Neural progenitor cell (in vitro differentiated cells): ENCODE measurements at places on chromosomes 7 and 10. TPM values are rescaled to one million over a fixed set of nuclear protein-coding genes. Genes with fewer than 3 reads are reported as not detected.

Gene GFRA1
- 14.0 and 14.6 TPM in 2 replicates for total RNA-seq

DNA sequence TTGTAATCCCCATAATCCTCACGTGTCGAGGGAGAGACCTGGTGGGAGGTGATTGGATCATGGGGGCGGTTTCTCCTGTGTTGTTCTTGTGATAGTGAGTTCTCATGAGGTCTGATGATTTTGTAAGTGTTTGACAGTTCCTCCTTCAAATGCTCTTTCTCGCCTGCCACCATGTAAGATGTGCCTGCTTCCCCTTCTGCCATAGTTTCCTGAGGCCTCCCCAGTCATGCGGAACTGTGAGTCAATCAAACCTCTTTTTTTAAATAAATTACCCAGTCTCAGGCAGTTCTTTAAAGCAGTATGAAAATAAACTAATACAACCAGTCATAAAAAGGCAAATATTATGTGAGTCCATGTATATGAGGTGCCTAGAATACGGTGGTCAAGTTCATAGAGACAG, 87.5 kb downstream of the FRMD4A start:
- no peak for DNase-seq

GRCh38 chr10:73439055-73439454, 5.7 kb upstream of the MSS51 start:
- no peak for DNase-seq

- DNase-seq, result no peak
Measured at GRCh38 chr10:114084215-114084614, 40.5 kb downstream of the ADRB1 start.

- DNase-seq, result no peak
Measured at GRCh38 chr7:111765751-111766643, 203.7 kb upstream of the IMMP2L start.

- DNase-seq, result peak; percentile 51
Measured at GRCh38 chr10:119211625-119212441, 4.5 kb downstream of the GRK5 start.

Gene AKR1C8
- total RNA-seq, result not detected in 2 replicates

- no peak for DNase-seq
Measured at GRCh38 chr7:77687747-77688144, 8.5 kb upstream of the RSBN1L start.

Gene GPC2
- 17.0 and 61.0 TPM in 2 replicates for total RNA-seq

DNA sequence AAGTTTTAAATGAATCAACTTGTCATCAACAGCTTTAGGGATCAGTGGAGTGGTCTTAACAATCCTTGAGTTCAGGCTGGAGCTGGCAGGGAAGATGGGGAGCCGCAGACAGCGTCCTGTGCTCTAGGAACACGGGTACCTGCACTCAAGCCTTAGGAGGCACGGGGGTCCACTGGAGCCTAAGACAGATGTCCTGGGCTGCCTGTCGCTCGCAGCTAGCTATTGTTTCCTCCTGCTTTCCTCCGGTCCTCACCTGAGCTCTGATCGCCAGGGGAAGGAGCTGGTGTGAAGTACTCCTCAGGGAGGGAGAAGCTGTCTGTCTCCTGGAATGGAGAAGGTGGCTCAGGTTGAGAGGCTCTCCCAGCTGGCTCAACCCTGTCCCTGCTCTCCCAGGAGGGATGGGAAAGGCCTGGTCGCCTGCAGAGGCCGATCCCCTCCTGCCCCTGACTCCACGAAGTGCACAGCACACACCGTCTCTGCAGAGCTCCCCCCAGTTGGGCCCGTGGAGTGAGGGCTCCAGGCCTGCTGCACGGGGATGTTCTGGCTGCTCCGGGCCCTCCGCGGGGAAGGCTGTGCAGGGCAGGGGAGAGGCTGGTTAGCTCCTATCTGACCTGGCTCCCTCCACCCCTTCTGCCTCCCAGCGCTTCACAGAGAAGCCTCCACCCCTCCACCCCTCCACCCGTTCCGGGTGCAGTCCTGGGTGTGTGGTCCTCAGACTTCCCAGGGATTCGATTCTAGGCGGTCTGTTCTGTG, 14.5 kb upstream of the PYROXD2 start:
- no peak for DNase-seq

DNA sequence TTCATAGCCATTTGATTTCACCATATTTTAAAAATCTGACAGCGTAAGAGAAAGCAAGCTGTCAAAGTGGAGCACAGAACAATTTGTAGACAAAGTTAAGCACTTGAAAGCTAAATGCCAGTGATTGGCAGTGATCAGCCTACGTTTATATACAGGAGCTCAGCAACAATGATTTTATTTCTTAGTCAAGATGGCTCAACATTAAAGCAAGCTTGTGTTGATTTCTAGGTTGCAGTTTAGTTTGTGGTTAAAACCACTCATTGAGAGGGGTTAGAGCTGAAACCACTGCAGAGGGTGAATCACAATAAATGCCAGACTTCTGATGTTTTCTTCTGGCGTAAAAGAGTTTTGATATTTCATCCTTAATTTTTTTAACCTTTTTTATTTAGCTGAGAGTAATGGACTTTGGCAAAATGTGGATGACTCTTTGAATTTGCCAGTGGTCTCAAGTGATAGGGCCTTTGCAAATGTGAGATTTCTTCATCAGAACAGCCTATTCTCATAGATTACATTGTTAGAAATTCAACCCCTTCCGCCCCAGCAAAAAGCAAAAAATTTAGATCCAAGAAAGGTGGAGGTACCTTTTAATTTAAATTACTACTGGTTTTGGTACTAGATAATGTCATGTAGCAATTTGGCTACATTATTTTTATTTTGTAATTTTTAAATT, 73.8 kb downstream of the SHOC2 start:
- no peak for DNase-seq

Gene PYROXD2
- total RNA-seq, result 5.0 and 10.5 TPM in 2 replicates

Gene HYAL4
- total RNA-seq, result not detected in 2 replicates

Gene SYT15B
- not detected in 2 replicates for total RNA-seq

GRCh38 chr10:119101366-119102098, 2.4 kb upstream of the DENND10 start:
- no peak for DNase-seq

DNA sequence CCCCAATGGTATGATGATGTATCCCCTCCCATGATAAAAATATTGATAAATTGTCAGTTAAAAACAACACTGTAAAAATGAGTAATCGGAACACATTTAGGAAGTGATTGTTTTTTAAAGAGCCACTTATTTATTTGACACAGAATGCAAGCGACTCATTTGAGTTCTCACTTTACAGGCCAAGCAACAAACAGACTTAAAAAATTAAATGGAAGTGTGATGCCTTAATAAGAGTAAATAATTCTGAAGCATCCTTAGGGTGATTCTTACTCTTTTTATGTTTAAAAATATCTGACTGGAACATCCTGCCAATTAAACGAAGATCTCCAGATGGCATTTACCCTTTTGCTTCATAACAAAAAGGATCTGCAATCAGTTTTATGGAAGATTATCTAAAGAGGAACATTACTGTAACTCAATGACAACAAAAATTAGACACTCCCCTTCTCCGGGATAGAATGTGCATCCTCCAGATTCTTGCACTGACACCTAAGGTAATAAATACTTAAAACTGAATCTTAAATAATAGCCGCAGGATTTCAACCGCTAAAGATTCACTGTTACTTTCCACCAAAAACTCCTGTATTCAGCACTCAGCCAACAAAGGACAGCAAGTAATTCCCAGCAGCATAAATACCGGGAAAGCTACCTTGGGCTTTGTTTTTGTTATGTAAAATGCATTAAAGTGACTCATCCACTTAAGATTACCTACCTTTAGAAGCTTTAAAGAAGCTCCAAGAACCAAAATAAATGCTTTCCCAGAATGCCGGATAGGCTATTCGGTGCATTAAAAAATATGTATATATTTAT, 1.7 kb downstream of the CACNA2D1 start:
- DNase-seq, result peak; percentile 44

Gene GTPBP10
- total RNA-seq, result 14.5 and 29.9 TPM in 2 replicates

Gene MLXIPL
- 0.87 and 0.90 TPM in 2 replicates for total RNA-seq

DNA sequence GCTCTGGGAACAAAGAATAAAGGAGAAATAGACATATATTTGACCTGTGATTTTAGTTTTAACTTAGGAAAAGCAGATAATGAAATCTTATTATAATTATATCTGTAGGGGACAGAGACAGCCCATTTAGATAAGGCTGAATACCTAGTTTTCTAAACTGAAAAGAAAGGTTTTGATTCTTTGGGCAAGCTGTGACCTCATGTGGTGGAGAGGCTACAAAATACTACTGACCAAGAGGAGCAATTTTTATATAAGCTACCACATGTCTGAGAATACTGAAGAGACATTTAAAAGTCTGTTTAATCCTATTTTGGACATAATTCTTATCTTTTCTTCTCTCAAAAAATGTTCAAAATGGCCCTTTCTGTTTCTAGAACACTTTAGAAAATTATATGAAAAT, 271.0 kb downstream of the MTERF1 start:
- no peak for DNase-seq

Gene CALHM3
- total RNA-seq, result not detected in 2 replicates

Gene LRIT1
- not detected in 2 replicates for total RNA-seq

Gene OR2A5
- total RNA-seq, result not detected in 2 replicates

- DNase-seq, result no peak
Measured at GRCh38 chr10:66189271-66189670, 736.6 kb upstream of the LRRTM3 start.

Gene ADAM12
- 7.4 and 8.0 TPM in 2 replicates for total RNA-seq

Gene FRMPD2
- 0.22 TPM in 1 of 2 replicates, not detected in the other for total RNA-seq

Gene EMX2
- total RNA-seq, result 9.5 and 22.7 TPM in 2 replicates

- no peak for DNase-seq
Measured at GRCh38 chr7:83791737-83792136, 142.8 kb upstream of the SEMA3E start.

DNA sequence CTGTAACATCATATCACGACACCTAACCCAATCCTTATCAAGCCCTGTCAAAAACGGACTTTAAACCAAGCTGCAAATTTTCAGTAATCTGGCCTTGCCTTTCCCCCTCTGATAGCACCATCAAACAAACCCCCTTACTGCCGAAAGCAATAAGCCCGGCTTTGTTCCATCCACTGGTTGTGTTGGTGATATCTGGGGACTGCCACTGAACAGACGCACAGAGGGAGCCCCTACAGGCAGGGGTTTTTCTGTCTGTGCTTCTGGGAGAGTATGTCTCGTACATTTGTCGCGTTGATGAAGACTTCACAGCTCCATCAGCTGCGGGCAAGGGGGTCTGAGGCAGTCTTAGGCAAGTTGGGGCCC, 550 bp upstream of the PLAU start:
- DNase-seq, result peak; percentile 58

GRCh38 chr10:6053816-6054631, 8.1 kb downstream of the IL2RA start:
- no peak for DNase-seq

GRCh38 chr7:55573234-55573900, 1.1 kb upstream of the VOPP1 start:
- no peak for DNase-seq

GRCh38 chr10:124717911-124718741, 26.1 kb downstream of the FAM53B start:
- DNase-seq, result no peak

DNA sequence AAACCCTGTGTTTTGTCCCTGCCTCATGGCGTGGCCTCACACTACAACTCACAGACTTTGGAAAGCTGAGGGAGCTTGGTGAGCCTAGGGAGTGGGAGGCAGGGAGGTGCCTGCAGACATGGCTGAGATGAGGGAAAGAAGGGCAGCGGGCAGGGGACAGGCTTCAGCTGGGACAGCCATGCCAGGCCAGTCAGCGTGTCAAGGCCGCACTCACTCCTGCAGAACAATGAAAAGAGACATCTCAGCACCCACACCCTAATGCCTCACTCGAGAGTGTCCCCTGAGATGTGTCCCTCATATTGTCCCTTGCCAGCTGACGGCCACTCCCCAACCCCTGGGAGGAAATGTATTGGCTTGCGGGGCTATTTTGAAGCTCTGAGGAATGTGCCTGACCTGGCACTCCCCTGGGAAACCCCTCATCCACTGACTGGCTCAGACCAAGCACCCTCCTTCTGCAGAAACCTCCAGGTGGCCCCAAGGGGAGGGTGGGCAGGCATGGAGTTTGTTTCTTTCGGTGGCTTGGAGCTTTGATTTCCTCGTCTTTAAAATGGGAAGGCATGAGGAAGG, 31.6 kb downstream of the SH3PXD2A start:
- no peak for DNase-seq

Gene ASB13
- total RNA-seq, result 15.0 and 18.1 TPM in 2 replicates

Gene MMP21
- not detected in 2 replicates for total RNA-seq

Gene TMEM178B
- 2.9 and 3.7 TPM in 2 replicates for total RNA-seq

GRCh38 chr7:44617225-44617890, 10.9 kb downstream of the OGDH start:
- no peak for DNase-seq

Gene HIPK2
- total RNA-seq, result 12.8 and 14.2 TPM in 2 replicates

DNA sequence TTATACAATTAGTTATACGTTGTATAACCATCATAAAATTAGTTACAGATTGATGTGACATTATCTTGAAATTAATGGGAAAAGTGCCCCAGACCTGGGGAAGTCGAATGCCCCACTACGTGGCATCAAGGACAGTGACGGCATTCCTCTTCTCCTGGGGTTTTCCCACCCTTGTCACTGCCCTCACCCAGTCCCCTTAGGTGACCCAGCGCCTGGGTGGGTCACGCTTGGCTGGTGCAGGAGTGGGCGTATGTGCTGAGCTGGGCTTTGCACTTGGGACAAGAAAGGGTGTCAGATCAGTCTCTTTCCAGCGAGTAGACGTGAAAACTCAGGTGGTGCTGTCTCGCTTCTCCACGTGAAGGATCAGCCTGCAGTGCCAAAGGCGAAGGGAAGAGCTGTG, 7.6 kb downstream of the FOXK1 start:
- no peak for DNase-seq

DNA sequence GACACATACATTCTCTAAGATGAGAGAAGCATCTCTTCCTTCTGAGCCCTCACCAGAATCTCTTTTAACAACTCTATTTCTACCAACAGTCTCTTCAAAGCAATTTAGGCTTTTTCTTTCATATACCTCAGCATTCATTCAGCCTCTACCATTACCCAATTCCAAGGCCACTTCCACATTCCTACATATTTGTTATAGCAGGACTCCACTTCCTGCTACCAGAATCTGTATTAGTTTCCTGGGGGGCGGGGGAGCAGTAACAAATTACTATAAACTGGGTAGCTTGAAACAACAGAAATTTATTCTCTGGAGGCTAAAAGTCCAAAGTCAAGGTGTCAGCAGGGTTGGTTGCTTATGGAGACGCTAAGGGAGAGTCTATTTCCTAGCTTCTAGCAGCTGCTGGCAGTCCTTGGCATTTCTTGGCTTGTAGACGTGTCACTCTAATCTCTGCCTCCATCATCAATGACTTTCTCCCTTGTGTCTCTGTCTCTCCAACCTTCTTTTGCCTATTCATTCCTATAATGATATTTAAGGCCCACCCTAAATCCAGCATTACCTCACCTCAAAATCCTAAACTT, 7.4 kb downstream of the PRPS1L1 start:
- DNase-seq, result no peak

Gene PTPRZ1
- 119 and 154 TPM in 2 replicates for total RNA-seq

Gene NSUN6
- 20.3 and 21.9 TPM in 2 replicates for total RNA-seq

Gene ZNF12
- 30.1 and 36.6 TPM in 2 replicates for total RNA-seq
